ENCODE measurements at places on chromosomes 5 and 9.
A peak's percentile ranks its signal among the peaks of the same experiment; 100 is the strongest.

DNA sequence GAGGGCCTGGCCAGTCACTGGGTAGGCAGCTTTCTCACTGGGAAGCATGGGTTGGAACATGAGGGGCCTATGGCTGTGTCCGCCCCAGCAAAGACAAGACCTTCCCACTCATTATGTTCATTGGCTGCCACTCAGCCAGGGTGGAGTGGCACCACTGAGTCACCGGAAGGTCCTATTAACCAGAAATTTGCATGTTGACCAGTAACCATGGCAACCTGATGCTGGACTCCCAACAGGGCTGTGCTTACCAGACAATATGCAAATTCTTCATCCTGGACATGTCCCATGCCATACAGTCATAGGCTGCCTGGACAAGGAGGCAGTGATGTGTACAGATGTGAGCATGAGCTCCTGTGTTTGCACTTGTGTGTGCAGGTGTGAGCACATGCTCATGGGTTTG, 66.7 kb downstream of the PSD2 start:
- no peak for DNase-seq

- no peak for DNase-seq
Measured at GRCh38 chr5:14816999-14817761, 54.4 kb downstream of the ANKH start.

DNA sequence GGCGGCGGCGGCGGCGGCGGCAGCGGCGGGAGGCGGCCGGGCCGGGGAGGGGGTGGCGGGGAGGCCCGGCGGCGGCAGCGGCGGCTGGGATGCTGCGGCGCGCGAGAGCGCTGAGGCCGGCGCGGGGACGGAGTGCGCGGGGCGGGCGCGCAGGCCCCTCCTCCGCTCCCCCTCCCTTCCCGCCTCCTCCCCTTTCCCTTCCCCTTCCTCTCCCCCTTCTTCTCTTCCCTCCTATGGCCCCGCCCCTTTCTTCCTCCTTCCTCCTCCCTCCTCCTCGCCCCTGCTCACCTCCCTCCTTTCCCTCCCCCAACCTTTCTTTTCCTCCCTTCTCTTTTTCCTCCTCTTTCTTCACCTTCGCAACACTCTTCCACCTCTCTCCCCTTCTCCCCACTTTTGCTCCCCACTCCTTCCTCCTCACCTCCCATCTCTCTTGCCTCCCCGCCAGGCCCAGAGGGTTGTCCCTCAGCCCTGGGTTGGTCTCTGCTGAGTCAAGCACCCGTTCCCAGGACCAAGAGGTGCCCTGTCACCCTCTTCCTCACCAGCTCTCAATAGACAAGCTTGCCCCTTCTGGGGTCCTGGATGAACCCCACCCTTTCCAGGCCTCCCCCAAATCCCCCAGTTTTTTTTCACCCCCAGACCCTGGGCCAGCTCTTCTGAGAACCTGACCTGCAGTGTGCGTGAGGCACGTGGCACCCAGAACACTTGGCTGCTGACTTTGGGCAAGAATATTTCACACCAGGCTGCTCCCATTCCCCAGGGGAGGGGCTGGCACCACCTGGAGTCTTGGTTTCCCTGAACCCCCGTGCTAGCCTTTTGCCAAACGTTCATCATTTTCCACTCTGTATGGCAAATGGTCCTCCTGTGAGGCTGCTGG, at the start of gene SEMA4D:
Gene SEMA4D (minus strand): TSS at position 136 of the 874 bp plus-strand sequence. CDS start 92,657 bp downstream, outside the sequence.
- DNase-seq: peak; percentile 62

DNA sequence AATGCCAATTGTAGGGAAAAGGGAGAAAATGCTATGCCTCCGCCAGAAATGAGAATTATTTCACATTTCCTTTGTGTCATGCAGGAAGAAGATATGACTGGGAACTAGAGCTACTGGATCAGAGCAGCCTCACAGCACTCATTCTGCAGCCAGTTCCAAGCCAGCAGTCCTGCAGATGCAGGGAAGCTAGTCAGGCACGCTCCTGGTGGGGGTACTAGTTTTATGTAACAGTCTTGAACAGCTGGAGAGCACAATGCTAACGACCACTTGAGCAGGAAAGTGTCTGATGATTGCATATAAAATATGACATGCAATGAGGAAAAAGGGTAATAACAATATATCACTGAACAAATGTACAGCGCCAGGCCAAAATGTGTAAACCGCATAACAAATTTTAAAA, 21.7 kb downstream of the CDH10 start:
- no peak for DNase-seq

- DNase-seq: no peak
Measured at GRCh38 chr9:126616521-126616976, 2.8 kb downstream of the LMX1B start.

- no peak for DNase-seq
Measured at GRCh38 chr9:135289081-135289491, 190.5 kb upstream of the PPP1R26 start.

GRCh38 chr9:79254900-79255650, 316.7 kb upstream of the TLE4 start:
- DNase-seq: no peak

GRCh38 chr9:16363073-16363781, 507.2 kb downstream of the BNC2 start:
- DNase-seq: no peak

DNA sequence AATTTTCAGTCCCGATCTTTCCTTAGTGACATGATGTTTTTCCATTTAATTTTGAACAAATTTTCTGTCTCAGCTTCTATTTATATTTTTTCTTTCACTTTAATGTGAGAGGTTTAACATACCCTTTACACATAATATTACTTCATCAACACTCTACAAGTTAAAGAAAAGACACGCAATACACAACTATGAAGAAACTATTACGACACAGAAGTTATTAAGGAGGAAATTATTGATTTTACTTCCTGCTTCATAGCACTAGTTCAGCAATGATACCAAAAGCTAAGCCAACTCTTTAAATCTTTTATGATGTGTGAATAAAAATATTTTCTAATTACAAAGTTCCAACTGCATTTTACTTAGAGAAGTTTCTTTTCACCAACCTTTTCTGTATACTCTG, 432.3 kb upstream of the DAB2 start:
- no peak for DNase-seq
